ENCODE measurements at places on chromosomes 12 and 14.

GRCh38 chr14:57346741-57347140 is 43.6 kb upstream of the NAA30 start:
- no peak for DNase-seq

GRCh38 chr12:45260104-45260815 is 44.4 kb downstream of the ANO6 start:
- no peak for DNase-seq

DNA sequence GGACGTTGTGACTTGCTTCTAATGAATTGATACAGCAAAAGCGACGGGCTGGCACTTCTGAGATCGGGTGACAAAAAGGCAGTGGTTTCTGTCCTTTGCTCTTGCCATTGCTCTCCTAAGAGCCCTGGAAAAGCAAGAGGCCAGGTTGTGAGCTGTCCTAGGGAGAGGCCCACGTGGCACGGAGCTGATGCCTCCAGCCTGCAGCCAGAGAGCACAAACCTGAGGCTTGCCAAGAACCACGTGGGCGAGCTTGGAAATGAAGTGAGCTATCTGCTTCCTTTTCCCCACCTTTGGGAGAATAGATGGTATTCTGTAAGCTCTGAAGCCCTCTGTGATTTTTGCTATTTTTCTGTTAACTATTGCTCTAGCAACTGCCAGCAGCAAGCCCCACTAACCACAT is 26.4 kb upstream of the NOS1 start:
- no peak for DNase-seq

DNA sequence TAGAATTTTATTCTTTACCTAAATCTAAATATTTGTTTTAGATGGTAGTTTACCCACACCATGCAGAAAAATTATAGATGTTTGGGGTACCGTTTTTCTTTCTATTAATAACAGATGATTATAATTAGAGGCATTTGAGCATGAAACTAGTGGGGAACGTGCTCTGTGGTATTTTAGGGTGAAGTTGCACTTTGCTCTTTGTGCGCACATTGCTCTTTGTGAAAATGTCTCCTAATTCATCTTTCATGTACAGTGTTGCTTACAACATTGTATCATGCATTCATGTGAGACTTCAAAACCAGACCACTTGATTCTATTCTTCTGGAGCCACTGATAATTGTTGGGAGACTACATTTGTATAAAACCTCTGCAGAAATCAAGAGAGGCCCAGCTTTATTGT is 449.1 kb upstream of the RGS6 start:
- no peak for DNase-seq

DNA sequence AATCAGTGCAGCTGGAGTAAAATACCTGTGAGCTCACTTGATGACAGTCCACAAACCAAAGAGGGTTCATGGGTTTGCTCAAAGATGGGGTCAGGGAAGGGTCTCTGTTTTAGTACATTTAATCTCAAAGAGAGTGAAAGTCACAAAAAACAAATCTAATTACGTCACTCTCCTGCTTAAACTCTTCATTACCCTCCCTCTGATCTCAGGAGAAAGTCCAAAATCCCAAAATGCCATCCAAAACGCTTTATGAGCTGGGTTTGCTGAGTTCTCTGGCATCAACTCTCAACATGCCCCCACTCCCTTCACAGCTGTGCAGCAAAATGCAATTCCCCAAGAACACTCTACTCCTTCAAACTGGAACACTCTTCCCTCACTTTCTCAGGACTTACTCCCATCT is 40.4 kb upstream of the LGR5 start:
- no peak for DNase-seq
